Nasal cavity respiratory epithelium epithelial cell of viscerocranial mucosa (primary cell): ENCODE measurements at places on chromosomes 13 and 19. TPM values are rescaled to one million over a fixed set of nuclear protein-coding genes. Genes with fewer than 3 reads are reported as not detected.

The RTBDN gene
- not detected in 2 replicates for total RNA-seq

The FCGBP gene
- 1.4 and 2.3 TPM in 2 replicates for total RNA-seq

The CEACAM6 gene
- total RNA-seq = 9.6 and 23.3 TPM in 2 replicates

The PSG4 gene
- total RNA-seq = 6.7 TPM in 1 of 2 replicates, not detected in the other

The LAMP1 gene
- 250 and 365 TPM in 2 replicates for total RNA-seq

The UBXN6 gene
- 69.9 and 90.6 TPM in 2 replicates for total RNA-seq

The LATS2 gene
- 8.9 and 14.2 TPM in 2 replicates for total RNA-seq

The CFD gene
- 4.4 and 6.4 TPM in 2 replicates for total RNA-seq

The ENOX1 gene
- 1.4 and 1.5 TPM in 2 replicates for total RNA-seq

The SBK2 gene
- total RNA-seq = not detected in 2 replicates

The ADGRE2 gene
- total RNA-seq = 0.71 and 1.0 TPM in 2 replicates

The LTBP4 gene
- total RNA-seq = 20.2 and 75.8 TPM in 2 replicates

The CD79A gene
- total RNA-seq = 0.07 TPM in 1 of 2 replicates, not detected in the other

The IGFL1 gene
- total RNA-seq = under 0.01 TPM in 1 of 2 replicates, not detected in the other

The CEACAM16 gene
- total RNA-seq = not detected in 2 replicates

The ZNF345 gene
- total RNA-seq = 1.4 and 4.0 TPM in 2 replicates

The SMAD9 gene
- total RNA-seq = 0.34 and 1.1 TPM in 2 replicates

The NAPSA gene
- total RNA-seq = under 0.01 and 0.78 TPM in 2 replicates

The TMEM272 gene
- not detected in 2 replicates for total RNA-seq

The ACER1 gene
- not detected in 2 replicates for total RNA-seq

The SLC10A2 gene
- total RNA-seq = not detected in 2 replicates

The PDX1 gene
- not detected in 2 replicates for total RNA-seq

The ZNF556 gene
- total RNA-seq = 0.34 and 0.71 TPM in 2 replicates

The RASGRP4 gene
- total RNA-seq = not detected in 2 replicates

The C1QTNF9 gene
- total RNA-seq = not detected in 2 replicates

The ZNF813 gene
- total RNA-seq = 6.8 and 8.0 TPM in 2 replicates

The SIGLEC5 gene
- total RNA-seq = not detected in 2 replicates

The IGFL2 gene
- 2.4 TPM in 1 of 2 replicates, not detected in the other for total RNA-seq

The FSD1 gene
- under 0.01 and 0.07 TPM in 2 replicates for total RNA-seq

The ADAMTSL5 gene
- 3.1 and 8.6 TPM in 2 replicates for total RNA-seq

The CDC34 gene
- 87.6 and 161 TPM in 2 replicates for total RNA-seq

The RXFP2 gene
- not detected in 2 replicates for total RNA-seq

The PSG3 gene
- not detected in 2 replicates for total RNA-seq

The ZNF579 gene
- 2.4 and 6.7 TPM in 2 replicates for total RNA-seq

The KLK14 gene
- under 0.01 and 0.21 TPM in 2 replicates for total RNA-seq

The ZNF529 gene
- total RNA-seq = 9.9 and 14.4 TPM in 2 replicates

The ZC3H4 gene
- 4.1 and 14.9 TPM in 2 replicates for total RNA-seq

The C19orf67 gene
- total RNA-seq = 0.14 TPM in 1 of 2 replicates, not detected in the other

The RSPH6A gene
- under 0.01 and 0.07 TPM in 2 replicates for total RNA-seq

The ATP4B gene
- total RNA-seq = not detected in 2 replicates

The KIR2DL3 gene
- total RNA-seq = not detected in 2 replicates

The CD22 gene
- 0.34 TPM in 1 of 2 replicates, not detected in the other for total RNA-seq

The CAB39L gene
- total RNA-seq = 8.2 and 11.3 TPM in 2 replicates

The COMMD6 gene
- 29.0 and 52.4 TPM in 2 replicates for total RNA-seq

The TRPC4 gene
- total RNA-seq = 0.07 TPM in 1 of 2 replicates, not detected in the other
